Astrocyte of the spinal cord (primary cell): ENCODE measurements at places on chromosomes 4 and X.

GRCh38 chr4:168637872-168638756, 141.3 kb downstream of the PALLD start:
- DNase-seq, result peak; percentile 76

- no peak for DNase-seq
Observed at GRCh38 chr4:119093042-119093827, 42.4 kb upstream of the MYOZ2 start.

DNA sequence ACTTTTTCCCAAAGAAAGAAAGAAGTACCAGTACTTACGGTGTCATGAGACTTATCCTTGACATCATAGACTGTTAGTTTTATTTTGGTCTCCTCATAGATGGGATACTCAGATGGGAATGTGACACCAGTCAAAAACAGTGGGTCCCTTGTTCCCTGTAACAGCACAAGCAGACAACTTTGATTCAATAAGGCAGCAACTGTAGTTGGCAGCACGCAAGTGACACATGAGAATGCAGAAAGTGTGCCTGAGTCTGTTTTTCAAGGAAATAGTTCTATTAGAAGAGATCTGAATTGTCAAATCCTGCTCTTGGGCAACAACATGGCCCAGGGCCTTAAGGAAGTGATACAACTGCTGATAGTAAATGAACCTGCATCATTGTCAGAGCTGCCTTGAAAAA, 443.2 kb downstream of the INPP4B start:
- no peak for DNase-seq

DNA sequence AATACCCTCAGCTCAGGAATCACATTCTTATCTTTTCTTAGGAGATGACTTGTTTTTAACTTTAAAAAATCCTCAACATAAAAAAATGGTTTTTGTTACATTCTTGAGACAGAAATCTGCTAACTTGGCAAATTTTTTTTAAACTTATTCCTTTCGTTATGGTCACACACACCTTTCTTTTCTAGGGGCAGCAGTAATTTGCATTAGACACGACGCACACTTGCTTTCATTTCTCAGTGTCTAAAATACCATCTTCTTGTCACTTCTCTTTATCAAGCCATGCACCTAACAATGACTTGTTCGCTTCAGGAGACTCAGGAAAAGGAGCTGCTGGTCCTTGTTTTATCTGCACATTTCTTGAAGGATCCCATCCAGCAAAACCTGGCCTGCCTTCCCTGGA, 112.6 kb upstream of the TBL1X start:
- no peak for DNase-seq

DNA sequence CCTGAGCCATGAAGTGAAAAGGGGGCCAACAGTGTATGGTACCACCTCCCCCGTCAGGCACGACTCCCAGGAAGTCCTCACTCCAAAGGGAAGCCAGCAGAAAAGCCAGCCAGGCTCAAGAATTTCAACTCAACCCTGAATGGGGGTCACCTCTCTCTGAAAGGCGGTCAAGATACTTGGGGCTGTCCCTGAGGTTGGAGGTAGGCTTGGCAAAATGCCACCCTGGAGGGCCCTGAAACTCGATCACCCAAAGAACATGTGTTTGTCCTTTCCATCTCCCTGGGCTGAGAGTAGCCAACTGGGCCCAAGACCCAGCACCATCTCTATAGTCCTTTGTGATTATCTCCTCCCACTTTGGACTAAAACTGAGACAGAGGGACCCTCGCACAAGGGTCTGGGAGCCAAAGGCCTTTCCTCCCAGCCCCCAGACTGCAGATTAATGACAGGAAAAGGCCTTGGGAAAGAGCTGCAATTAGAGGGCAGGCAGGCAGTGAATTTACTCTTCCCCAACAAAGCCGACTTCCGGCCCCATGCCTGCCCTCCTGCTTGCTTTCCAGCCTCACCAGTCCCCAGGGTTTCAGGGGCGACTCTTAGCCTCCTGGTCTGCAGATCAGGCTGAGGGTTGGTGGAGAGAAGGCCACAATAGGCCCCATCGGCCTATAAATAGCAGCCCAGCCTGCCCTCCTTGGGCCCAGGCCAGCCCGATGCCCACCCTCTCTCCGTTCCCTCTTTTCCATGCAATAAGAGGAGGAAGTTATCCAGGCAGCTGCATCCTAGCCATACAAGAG, 5.6 kb downstream of the SASH3 start:
- DNase-seq, result no peak

- no peak for DNase-seq
Observed at GRCh38 chr4:149466446-149466845, 349.2 kb downstream of the IQCM start.

DNA sequence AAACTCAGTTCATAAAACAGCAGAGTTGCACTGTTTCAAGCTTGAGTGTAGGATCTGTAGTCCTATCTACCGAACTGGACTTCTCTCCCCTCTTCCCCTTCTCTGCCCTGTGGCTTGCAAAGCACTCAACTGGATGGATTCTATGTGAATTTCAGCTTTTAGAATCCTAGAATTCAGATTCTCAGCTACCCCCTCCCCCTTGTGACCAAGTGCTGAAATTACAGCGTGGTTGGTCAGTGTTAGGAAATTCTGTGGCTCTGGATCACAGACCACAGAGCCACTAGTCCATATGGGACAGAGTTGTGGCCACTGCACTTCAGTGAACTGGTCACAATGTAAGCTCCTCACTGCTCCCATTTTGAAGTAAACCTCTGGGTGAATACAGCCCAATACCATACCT, 64.6 kb upstream of the TRPC5 start:
- DNase-seq, result no peak

GRCh38 chr4:46316215-46316614, 73.7 kb downstream of the GABRA2 start:
- DNase-seq, result no peak

GRCh38 chr4:100833906-100834305, 316.1 kb upstream of the EMCN start:
- DNase-seq, result no peak

DNA sequence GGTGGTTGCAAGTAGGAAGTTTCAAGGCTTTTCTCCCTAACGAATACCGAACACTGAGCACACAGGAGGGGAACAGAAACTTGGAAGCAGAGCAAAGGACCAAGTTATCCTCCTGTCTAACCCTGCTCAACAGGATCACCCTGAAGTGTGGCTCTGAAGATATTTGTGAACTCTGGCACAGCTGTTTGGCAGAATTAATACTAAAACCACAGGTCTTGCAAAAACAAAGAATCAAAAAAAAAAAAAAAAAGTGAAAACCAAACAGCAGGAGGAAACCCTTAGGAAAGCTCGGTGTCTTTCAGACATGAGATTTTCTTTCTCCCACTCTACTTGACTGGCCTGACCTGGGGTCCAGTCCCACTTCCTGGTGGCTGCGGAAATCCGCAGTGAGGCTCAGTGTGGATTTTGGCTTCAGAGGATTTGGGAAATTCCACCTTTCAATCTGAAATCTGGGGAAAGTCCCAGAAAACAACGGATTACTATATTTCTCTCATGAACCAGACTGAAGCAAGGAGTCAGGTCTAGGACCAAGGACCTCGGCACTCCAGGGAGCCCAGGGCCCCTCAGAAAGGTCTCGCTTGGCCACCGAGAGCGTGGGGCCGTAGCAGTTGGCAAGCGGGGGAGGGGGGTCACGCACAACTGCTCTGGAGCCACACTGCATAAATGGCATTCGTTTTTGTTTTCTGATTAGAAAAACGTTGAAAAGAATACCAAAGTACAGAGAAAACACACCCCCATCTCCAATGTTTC, 867 bp downstream of the TIFA start:
- peak; percentile 39 for DNase-seq

GRCh38 chr4:4843635-4844291, 15.7 kb upstream of the MSX1 start:
- DNase-seq, result no peak

- DNase-seq, result no peak
Observed at GRCh38 chr4:67546004-67546356, 677 bp upstream of the CENPC start.

- no peak for DNase-seq
Observed at GRCh38 chr4:3344104-3344503, 51.3 kb downstream of the RGS12 start.

DNA sequence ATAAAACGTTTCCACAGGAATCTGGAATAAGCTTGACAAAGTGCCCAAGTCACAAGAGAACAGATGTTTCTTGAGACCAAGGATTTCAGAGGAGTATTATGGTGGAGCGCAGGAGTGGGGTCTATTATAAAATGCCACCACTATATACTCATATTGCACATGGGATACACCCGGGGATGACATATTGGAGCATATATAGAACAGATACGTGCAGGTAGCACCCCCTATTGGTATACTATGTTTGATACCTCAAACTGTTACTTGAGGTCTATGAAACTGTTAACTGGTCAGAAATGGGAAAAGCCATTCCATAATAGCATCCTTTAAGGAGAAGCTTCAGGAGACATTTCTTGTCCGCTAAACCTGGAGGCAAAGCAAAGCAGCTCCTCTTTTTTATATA, 86.0 kb downstream of the PCYT1B start:
- DNase-seq, result no peak

DNA sequence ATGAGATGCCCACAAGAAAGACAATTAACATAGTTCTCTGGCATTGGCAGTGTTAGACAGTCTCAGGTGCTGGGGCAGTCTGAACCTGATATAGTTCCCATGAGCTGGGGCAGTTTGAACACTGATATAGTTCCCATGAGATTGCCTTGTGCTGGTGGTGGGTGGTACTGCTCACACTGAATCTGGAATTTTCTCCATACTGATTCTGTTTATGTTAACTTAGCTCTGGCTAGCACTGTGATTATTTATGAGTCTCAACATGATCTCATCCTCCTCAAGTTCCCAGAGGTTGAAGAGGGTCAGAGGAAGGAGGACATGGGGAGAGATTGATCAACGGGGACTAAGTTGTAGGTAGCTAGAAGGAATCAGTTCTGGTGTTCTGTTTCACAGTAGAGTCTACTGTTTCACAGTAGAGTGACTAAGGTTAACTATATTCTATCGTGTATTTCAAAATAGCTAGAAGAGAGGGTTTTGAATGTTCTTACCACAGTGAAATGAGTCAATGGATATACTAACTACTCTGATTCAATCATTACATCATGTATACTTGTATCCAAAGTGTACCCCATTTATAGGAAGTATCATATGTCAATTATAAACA, 379.9 kb downstream of the ADAM29 start:
- DNase-seq, result peak; percentile 53

DNA sequence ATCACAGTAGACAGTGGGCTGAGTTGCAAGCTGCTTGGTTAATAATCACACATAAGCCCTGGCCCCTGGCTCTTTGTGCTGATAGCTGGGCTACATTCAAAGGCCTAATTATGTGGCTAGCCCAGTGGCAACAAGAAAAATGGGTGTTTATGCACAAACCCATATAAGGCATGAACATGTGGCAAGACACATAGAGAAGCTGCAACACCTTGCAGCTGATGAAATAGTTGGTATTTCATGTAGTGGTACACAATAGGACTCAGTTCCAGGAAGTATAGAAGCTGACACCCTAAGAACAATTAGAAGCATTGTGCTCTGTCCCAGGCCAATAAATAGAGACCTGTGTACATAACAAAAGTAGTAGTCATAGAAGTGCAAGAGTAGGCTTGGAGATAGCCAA, 14.6 kb upstream of the ZNF630 start:
- DNase-seq, result no peak
